ENCODE measurements at places on chromosomes 5 and 9.
A peak's percentile ranks its signal among the peaks of the same experiment; 100 is the strongest.

DNA sequence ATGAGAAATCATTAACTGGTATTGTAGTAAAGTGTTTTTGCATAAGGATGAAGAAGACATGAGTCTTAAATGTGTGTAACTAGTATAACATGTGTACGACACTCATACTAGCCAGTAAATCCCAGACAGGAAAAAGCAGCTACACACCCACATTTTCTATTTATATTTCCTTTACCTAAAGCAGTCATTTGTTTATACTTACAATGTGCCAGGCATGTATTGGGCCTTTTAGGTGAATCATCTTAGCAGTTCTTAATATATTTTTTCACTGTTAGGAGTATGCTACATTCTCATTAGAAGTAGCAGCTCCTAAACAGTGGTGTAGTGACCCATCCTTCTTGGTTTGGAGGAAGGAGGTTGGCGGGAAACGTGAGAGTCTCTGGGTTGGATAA, 55.8 kb upstream of the TMC1 start:
- peak; percentile 13 for DNase-seq

GRCh38 chr5:157764531-157764930, 21.0 kb downstream of the LSM11 start:
- DNase-seq: no peak

GRCh38 chr9:110224583-110224982, 16.6 kb upstream of the C9orf152 start:
- DNase-seq: no peak

GRCh38 chr9:117091529-117091928, 323.3 kb downstream of the ASTN2 start:
- DNase-seq: no peak

DNA sequence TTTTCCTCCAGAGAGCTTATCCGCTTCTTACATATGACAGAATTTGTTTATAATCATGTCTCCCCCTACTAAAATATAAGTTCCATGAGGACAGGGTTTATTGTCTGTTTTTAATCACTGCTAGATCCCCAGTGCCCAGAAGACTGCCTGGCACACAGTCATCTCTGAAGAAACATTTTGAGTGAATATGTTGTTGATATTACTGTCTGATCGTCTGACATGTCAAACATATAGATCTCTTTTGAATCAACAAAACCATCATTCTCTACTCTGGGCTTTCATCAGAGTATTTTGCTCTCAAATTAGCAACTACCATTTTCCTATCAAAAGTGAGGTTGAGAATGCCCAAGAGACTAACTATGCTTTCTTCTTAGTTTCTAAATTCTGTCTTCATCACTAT, 67.3 kb upstream of the SHISAL2B start:
- DNase-seq: no peak

- peak; percentile 81 for DNase-seq
Measured at GRCh38 chr5:53023969-53024368, 34.8 kb downstream of the ITGA2 start.

DNA sequence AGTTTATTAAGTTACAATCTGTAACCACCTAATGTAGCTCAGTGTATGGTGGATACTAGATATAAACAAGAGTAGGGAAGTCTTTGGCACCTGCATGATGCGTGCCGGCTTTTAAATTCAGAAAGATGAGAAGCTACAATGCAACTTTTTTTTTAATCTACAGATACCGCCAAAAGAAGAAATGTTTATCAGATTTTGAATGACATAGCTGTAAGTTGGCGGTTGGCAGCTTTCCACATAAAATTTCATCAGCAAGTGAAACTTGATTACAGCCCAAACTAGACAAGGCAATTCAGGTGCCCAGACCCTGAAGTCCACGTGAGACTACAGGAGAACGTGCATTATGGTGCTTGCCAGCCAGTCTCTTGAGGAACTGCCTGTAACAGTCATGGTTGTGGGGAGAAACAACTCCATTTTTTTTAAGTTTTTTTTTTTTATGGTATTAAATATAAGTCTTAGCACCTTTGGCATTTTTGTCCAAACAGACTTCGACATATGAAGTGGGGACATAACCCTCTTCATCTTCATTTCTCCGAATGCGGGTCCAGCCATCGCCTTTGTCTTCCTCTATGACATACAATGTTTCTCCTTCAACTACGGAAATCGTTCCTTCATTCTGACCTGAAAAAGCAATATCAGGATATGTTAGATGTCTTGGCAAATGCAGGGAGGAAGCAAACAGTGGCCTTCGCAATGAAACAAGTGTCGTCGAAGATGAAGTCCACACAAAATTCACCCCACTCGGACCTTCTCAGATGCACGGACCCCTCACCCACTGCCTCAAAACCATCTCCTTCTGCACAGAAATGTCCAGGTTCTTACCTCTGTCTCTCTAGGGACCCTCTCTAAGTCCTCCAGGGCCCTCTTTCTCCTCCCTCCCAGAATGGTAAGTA, 60.4 kb downstream of the USP20 start:
- DNase-seq: no peak

- no peak for DNase-seq
Measured at GRCh38 chr5:35473589-35473988, 144.1 kb upstream of the SPEF2 start.

GRCh38 chr5:73234204-73234555, 61.2 kb downstream of the TMEM174 start:
- no peak for DNase-seq

DNA sequence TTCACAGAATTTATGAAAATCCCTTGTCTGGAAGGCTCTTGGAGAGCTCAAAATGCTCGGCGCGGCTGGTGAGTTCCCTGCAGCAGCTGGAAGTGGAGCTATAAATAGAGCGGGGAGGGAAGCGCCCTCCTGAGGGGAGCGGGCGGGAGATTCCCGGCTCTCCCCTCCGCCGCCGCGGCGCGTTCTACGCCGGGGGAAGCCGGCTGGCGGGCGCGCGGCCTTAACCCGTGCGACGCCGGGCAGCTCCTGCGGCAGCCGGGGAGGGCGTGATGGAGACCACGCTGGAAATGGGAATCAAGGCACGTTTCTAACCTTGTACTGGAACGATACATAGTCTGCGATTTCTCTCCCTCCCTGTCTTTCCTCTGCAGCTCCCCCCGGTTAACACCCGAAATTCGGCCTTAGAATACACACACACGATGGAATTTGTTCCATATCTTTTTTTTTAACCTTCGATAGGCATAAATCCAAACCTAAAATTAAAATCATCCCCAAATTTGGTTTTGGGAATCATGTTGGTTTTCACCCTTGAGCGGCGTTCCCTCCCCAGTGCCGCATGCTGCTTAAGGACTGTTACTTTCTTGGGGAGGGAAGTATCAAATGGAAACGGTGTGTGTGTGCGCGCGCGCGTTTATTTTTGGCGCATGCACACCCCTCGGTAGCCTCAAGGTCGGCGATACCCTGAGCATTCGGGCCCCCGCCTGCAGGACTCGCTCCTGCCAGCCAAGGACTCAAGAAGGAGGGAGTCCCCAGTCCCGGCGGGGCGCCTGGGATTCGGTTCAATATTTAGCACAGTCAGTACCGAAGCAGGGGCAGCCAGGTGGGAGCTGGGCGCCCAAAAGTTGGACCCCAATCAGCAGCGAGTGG, 306.3 kb upstream of the KCNN2 start:
- DNase-seq: peak; percentile 63

DNA sequence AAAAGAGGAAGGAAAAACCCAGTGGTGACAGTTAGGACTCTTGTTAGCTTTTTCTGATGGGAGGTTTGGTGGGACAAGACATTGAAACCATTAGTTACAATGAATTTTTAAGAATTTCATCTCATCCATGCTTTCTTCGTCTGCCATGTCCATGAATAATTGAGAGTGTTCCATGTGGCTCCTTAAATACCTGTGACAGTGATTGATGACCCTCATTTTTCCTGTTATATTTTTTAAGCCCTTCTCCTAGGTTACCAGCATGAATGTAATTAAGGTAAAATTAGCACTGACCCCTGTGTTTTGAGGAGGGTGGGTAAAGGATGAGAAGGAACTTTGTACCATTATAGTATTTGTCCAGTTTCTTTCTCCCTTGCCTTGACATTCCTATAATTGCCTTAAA, 23.5 kb upstream of the PHF2 start:
- no peak for DNase-seq

DNA sequence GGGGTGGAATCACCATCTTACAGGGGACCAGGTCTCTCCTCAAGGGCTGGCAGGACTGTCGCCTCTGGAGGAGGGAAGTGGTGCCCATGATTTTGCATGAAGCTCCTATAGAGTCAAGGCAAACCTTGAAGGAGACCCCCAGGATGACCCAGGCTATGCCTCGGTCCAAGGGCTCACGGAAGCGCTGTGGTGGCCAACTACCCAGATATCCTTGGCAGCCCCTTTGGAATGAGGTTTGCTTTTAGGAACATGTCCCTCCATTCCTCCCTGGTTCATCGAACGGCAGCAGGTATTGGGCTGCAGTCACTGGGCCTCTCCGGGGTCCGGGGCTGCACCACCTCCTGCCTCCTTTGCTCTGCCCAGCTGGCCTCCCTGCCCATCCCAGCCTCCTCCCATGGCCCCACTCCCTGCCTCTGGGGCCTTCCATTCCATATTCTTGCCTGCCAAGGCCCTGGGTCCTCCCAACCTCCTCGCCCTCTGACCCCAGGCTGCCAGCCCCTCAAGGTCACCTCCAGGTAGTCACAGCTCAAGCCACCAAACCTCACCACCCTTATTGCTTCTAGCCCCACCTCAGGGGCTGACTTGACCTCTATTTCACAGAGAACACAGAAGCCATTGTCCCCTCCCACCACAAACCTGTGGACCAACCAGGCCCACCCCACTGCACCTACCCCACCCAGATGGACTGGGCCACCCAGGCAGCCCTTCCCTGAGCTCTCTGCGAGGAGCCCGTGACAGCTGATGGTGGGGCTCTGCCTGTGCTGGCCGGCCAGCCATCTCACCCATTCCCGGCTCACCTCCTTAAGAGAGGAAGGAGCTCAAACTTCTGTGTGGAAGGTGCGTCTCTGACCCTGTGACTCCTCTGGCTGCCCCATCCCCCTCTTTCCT, 3.6 kb upstream of the IL3 start:
- no peak for DNase-seq

DNA sequence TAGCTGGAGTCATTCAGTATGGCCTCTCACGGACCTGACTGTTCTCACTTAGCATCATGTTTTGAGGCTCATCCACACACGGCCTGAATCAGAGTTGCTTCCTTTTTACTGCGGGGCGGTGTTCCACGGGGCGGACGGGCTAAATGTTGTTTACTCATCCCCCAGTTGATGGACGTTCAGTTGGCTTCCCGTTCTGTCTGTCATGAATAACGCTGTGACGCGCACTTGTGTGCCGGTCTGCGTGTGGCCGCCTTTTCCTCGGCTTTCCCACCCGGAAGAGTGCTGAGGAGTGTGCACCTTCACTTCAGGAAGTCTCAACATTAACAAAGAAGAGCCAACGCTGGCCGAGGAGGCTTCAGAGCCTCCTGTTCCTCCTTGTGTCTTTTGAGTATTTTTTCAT, 39.0 kb upstream of the IRX4 start:
- no peak for DNase-seq

DNA sequence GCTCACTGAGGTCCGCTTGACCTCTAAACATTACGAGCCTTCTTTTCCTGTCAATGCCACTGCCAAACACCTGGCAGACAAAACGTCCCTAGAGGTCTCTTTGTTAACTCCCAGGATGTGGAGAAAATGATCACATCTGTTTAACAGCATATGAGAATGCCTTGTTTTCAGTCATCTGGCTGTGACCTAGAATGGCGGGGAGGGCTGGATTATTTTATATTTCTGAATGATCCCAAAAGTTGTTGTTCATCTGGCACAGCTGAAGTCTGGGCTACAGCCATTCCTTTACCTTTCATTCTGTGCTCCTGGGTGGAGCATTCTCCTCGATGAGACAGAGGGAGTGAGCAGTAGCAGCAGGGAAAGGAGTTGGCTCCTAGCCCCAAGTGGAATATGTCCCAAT, 138.2 kb downstream of the PRDM6 start:
- DNase-seq: no peak

DNA sequence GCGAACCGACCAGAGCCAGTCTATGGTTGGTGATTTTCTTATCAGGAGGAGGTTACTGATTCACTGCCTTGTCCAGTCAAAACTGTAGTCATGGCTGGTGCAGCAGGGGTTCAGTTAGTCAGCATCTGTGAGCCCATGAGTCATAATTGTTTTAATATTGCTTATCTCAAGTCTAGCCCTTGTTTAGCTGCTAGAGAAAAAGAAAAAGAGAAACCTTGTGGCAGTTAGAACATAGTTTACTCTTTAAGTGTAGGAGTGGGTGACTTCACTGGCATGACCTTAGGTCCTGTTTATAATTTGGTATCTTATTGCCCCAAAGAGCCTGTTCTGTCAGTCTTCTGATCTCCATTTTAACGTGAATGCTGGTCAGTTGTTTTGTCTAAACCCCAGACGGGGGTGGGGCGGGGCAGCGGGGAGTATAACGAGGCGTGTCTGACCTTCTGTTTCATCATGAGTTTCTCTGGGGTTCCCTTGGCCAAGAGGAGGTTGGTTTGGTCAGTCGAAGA, 76.9 kb upstream of the NFIL3 start:
- peak; percentile 81 for DNase-seq

DNA sequence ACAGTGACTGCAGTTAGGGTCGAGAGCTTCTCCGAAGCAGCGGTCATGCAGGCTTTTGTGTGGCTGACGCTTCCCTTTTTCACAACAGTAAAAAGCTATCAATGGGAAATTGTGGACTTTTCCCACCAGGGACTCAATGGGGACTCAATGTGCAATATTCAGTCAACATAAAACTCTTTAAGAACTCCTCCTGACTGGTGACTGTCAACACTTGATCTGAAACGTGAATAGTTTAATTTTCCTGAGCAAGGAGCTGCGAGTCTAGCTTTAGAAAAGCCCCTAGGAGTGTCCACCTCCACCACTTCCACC, 28.7 kb downstream of the EXOC3 start:
- DNase-seq: no peak

- no peak for DNase-seq
Measured at GRCh38 chr5:134459010-134459403, 47.3 kb upstream of the CDKN2AIPNL start.

DNA sequence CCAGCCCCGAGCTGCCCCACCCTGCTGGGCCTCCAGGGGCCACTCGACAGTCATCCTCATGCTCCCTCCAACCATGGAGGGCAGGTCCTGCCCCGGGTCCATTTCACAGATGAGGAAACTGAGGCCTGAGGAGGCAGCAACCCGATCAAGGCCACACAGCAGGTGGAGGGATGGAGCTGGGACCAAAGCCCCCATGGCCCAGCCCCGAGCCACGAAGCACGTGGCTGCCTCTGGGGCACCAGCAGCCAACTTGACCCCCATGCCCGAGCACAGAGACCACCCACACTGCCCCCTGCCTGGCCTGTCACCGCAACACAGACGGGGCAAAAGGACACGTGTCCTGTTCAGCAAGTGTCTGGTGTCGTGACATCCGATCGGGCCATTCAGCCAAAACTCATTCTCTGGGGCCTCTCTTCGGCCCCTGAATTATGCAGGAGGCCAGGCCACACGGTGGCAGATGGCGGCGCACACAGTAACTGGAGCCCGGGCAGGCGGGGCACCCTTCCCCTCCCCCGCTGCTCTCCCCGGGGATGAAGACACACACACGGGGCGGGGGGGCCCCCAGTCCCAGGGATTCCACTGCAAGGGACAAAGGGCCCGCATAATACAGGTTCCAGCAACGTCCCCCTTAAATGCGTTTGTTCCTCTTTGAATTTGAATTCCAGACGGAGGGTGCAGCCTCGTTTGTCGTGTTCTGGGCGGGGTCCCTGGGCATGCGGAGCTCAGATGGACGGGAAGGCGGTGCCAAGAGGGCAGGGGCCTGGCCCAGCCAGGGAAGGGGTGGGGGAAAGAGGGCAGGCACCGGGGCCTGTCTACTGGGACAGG, 29.4 kb upstream of the TMEM250 start:
- no peak for DNase-seq

Measured in fibroblast of skin of right biceps (primary cell).